ENCODE measurements at places on chromosomes 7 and 10. TPM values are rescaled to one million over a fixed set of nuclear protein-coding genes. Genes with fewer than 3 reads are reported as not detected.

CUBN gene
- total RNA-seq = 3.7 TPM

DNA sequence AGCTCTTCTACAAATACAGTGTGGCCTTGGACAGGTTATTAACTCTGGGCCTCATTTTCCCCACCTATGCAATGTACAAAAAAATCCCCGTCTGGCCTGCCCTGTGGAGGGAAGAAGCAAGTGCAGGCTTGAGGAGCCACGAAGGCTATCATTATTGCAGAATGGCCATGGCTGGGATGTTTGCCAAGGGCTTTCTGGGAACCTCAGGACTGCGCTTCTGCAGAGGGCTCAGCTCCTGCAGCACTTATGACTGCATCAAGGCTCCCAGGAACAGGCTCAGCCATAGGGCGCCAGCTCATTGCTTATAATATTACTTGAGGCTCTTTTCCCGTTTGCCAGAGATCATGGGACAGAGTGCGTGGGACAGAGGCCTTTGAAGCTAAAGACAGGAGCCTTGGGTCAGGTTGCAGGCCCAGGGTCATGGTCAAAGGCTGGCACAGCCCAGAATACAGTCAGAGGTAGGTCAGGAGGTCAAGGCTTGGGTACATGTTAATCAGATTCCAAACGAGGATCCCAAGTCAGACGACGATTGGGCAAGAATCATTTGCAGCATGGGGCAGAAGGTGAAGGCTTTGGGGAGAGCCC lies 20.6 kb upstream of the C10orf105 start:
- DNase-seq = no peak

PPP1R3C gene
- 152 TPM for total RNA-seq

DNA sequence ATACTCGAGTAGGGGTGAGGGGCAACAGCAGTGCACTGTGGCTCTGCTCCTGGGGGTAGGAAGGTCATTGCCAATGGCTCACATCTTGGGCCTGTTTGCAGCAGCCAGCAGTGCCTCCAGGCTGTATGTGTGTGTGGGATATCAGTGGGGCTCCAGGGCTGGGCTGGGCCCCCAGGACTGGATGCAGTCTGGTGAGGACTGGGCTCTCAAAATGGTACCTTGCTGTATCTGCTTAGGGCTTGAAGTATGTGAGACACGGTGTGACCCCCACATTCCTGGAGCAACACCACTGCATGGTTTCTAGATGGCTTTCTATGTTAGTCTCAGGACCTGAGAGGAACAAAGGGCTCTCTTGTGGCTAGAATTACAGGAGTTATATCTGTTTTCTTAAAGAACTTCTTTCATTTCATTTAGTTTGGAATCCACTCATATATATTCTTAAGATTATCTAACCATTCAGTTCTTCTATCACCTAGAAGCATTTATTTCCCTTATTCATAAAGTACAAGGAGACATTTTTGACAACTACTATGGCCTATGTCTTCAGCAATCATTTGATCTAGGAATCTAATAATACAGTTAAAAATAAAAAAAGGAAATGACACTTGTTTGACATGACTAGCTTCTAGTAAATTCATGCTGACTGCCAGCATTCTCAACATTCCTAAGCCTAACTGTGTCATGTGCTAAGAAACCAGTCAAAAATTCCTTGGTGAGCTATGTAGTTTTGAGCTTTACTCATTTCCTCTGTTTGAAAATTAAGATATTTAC lies 443.2 kb upstream of the SEMA3A start:
- DNase-seq = no peak

KCNH2 gene
- 0.65 TPM for total RNA-seq

DNA sequence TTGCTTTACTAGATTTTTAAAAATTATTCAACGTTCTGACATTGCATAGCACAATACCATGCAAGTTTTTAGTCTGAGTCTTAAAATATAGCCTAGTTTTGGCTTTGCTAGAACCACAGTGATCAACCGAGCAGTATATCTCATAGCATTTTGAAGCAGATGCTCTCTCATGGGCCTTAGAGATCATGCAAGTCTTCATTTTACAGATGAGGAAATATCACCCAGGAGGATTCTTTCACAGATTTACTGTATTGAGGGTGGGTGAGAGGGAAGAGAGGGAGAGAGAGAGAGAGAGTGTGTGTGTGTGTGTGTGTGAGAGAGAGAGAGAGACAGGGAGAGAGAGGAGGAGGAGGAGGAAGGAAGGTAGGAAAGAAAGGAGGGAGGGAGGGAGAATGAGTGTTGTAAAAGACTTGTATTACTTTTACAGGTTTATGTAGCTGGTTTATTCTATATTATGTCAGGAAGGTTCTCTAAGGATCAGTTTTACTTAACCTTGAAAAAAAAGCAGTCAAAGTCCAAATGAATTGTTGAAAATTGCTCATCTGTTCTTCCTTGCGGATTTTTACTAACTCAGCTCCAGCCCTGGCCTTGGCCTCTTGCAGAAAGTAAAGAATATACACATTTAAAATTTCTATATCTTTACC lies 14.2 kb upstream of the NPTX2 start:
- no peak for DNase-seq

ETV1 gene
- total RNA-seq = 15.1 TPM

GRCh38 chr10:78384049-78384431 lies 350.4 kb downstream of the RPS24 start:
- DNase-seq = no peak

DNA sequence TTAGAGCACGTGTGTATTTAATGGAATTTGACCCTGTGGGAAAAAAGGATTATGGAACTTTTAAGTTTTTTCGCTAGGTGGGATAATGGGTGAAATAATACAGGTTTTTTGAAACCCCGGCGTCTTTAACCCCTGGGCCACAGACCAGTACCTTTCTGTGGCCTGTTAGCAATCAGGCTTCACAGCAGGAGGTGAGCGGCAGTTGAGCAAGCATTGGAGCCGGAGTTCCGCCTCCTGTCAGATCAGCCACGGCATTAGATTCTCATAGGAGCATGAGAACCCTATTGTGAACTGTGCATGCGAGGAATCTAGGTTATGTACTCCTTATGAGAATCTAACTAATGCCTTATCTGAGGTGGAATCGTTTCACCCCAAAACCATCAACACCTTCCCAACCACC lies 28.6 kb downstream of the WAC start:
- DNase-seq = no peak

- no peak for DNase-seq
Measured at GRCh38 chr7:124777268-124777667, 11.7 kb upstream of the GPR37 start.

DNA sequence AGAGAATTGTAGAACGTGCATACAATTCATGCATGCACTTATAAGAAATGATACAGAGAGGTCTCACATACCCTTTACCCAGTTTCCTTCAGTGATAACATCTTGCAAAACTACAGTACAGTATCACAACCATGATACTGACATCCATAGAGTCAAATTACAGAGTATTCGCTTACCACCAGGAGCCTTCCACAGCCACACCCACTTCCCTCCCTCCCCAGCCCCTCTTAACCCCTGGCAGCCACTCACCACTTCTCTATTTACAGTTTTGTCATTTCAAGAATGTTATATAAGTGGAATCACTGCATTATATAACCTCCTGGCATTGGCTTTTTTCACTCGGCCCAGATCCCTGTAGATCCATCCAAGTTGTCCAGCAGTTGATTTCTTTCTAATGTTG lies 143.8 kb downstream of the ZNF248 start:
- DNase-seq = no peak

- DNase-seq = peak; percentile 76
Measured at GRCh38 chr10:70742537-70743429, 42.4 kb downstream of the TBATA start.

- DNase-seq = no peak
Measured at GRCh38 chr7:129556607-129557133, 54.3 kb downstream of the SMKR1 start.

RHEB gene
- total RNA-seq = 78.8 TPM

GRCh38 chr7:77830649-77831355 lies 32.2 kb downstream of the PHTF2 start:
- DNase-seq = no peak

- no peak for DNase-seq
Measured at GRCh38 chr10:73060738-73061635, 35.7 kb downstream of the P4HA1 start.

All from aorta (tissue), 5 donors.